ENCODE measurements at places on chromosomes 6 and 20.

GRCh38 chr6:50945789-50946188 is 127.1 kb downstream of the TFAP2B start:
- DNase-seq = no peak

DNA sequence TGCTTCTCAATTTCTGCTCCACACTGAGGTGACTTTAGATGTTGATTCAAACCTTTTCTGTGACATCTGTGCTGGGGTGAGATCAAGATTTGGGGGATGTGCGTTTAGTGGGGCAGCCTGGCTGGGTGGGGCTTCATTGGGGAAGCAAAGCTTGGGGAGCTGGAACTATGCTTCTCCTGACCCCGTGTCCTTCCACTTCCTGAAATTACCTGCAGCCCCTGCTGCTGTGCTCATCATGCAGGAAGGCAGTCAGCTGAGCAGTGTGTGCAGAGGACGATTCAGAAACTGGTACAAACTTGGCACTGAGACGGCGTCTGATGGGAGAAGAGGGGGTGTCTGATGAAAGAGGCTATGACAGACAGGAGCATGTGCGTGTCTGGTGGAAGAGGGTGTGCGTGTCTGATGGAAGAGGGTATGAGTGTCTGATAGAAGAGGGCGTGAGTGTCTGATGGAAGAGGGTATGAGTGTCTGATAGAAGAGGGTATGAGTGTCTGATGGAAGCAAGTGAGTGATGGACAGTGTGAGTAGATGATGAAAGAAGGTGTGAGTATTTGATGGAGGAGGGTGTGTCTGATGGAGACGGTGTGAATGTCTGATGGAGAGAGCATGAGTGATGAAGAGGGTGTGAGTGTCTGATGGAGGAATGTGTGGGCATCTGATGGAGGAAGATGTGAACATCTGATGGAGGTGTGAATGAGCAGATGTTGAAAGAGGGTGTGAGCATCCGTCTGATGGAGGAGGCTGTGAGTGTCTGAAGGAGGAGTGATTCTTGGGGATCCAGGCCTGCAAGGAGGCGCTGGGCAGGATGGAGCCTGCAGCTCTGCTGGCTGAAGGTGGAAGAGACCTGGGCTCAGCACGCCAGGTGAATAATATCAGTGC is 103.4 kb downstream of the SYCP2 start:
- no peak for DNase-seq

GRCh38 chr6:149127212-149127611 is 190.3 kb upstream of the TAB2 start:
- no peak for DNase-seq

DNA sequence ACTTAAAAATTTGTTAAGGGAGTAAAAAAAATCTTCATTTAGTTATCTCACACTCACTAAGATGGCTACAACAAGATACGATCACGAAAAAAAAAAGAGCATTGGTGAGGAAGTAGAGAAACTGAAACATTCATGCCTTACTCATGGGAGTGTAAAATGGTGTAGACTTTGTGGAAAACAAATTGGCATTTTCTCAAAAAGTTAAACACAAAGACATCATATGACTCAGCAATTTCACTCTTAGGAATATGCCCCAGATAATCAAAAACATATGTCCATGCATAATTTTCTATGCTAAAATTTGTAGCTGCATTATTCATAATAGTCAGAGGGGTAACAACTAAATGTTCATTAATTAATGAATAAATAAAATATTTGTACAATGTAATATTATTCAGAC is 120.9 kb upstream of the IRAK1BP1 start:
- DNase-seq = no peak

- no peak for DNase-seq
These were observed 9.5 kb downstream of the TAAR2 start for GRCh38 chr6:132614554-132614953.

All from COLO829 (cell line).